IPS DF 6.9 (cell line): ENCODE measurements at places on chromosomes 2 and 18.
A peak's percentile ranks its signal among the peaks of the same experiment; 100 is the strongest.

- no peak for DNase-seq
Observed at GRCh38 chr2:25252291-25253152, 84.1 kb upstream of the POMC start.

DNA sequence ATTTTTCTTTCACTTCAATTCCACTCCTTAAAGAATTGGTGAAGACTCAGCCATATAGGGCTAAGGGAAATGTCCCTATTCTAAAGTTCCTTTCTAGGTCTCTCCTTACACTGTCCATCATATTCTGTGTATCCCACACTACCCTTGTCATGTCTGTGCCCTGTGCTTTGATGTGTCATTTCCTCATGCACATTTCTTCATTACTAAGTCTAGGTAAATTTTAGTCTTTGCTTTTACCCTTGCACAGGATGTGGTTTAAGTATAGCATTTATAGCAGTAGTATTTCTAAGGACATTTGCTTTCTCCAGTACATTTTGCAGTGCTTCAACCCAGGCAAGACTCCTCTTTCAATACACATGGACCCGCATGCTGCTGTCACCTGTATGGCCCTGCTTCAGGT, 221.5 kb upstream of the ACVR2A start:
- no peak for DNase-seq

GRCh38 chr2:47662552-47662951, 120.4 kb upstream of the MSH6 start:
- DNase-seq: peak; percentile 22

DNA sequence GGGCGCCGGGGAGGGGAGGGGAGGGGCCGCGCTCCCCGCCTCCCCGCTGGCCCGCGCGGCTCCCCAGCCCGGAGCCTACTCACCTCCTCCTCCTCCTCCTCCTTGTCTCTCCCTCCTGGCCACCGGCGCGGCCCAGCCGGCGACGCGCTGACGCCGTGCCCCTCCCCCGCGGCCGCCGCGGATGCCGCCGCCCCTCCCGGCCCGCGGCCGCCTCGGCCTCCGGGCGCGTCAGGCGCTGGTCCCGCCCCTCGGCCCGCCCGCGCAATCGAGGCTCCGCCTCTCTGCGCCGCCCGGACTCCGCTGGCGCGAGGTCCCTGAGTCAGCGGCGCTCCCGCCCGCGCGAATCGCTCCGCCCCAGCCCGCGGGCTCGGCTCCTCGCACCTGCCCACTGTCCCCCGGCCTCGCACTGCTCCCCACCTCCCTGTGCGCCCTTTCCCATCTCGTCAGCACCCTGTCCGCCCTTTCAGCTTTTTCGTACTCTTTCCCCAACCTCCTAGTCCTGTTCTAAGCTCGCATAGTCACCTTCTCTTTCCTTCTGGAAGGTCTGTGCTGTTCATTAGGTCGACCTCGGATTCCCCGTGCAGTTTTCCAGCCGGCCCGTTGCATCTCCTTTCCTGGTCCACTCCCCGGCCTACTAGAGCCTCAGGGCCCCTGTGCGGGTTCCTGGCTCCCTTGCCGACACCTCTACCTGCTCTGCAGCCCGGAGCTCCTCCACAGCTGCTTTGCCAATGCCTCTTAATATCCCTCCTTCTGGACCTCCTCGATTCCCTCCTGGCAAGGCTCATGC, 187.4 kb downstream of the ZEB2 start:
- peak; percentile 64 for DNase-seq

GRCh38 chr2:38123911-38124310, 48.0 kb upstream of the CYP1B1 start:
- DNase-seq: no peak

DNA sequence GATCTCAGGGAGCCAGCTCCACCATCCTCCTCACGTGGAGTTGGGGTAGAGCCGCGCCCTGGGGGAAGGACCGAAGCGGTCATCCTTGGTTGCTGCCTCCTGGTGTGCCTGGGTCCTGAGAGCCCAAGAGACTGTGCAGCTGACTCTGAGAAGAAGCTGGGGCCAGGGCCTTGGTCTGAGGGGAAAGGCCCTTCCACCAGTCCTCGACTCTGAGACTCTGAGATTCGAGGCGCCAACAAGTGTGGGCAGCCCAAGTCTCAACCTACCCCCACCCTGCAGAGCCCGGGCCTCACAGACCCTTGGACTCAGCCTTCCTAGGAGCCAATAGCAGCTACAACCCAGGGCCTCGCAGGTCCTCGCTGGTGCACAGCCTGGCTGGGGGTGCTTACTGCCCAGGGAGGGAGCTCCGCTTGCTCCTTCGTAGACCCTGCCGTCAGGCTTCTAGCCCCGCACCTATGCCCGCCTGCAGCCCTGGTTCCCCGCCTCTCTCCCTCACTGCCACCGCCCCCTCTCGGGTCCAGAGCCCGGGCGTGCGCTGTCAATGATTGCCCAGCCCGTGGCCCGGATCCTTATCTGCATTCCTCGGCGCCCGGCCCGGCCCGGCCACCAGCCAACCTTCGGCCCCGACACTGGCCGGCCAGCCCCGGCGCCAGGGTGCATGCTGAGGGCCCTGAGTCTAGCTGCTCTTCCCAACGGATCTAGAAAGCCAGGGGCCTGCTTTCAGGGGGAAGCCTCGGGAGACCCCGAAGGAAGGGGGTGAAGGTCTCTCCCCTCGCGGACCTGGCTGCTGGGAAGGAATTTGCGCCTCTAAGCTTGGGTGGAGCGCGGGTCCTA, 2.0 kb downstream of the IHH start:
- no peak for DNase-seq

GRCh38 chr2:100840519-100840918, 20.6 kb downstream of the NPAS2 start:
- no peak for DNase-seq

- DNase-seq: no peak
Observed at GRCh38 chr2:105261061-105261460, 19.5 kb downstream of the GPR45 start.

- no peak for DNase-seq
Observed at GRCh38 chr2:40173276-40173675, 278.6 kb downstream of the SLC8A1 start.

DNA sequence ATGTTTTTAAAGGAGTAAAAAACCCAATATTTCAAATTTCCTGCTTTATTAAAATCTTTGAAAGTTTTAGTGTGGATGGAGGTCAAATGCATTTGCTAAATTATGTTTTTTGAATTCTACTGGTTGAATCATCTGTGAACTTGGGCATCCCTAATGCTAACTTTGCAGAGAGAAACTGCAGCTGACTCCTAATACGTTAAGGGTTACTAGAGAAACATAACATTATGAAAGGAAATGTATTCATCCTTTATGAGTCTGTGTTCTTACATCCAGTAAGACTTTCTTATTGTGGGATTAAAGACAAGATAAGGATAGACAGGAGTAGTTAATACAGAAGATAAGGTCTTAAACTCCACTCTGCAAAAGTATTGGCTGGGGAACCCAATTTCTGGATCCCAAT, 140.6 kb downstream of the FAM124B start:
- DNase-seq: no peak

GRCh38 chr18:23793051-23793450, 103.8 kb downstream of the LAMA3 start:
- DNase-seq: no peak

GRCh38 chr2:149125031-149125725, 86.7 kb downstream of the LYPD6B start:
- no peak for DNase-seq

DNA sequence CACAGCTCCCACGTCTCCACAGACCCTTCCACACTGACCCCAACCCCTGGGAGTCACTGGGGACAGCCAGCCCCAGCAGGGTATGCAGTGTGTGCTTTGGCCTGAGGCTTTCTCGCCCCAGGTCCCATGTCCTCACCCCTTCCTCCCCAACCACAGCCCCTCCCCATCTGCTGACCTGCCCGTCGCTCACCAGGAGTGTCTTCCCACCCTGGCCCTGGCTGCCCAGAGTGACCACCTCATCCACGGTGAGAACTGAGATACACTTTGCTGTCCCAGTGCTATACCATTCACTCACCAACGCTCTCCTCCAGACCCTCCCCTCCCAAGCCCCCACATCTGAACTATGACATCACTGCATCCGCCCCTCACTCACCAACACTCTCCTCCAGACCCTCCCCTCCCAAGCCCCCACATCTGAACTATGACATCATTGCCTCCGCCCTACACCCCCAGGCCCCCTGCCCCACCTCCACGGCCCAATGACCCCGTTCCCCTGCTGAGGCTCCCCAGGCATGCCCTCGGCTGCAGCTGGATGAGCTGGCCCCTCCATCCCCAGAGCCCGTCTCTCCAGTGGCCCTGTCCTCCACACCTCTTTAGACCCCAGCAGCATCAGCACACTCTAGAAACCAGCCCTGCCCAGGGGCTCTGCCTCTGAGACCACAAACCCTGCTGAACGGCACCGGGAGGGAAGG, 55.2 kb downstream of the ANKMY1 start:
- no peak for DNase-seq

- DNase-seq: no peak
Observed at GRCh38 chr2:221810245-221810644, 238.1 kb upstream of the EPHA4 start.

DNA sequence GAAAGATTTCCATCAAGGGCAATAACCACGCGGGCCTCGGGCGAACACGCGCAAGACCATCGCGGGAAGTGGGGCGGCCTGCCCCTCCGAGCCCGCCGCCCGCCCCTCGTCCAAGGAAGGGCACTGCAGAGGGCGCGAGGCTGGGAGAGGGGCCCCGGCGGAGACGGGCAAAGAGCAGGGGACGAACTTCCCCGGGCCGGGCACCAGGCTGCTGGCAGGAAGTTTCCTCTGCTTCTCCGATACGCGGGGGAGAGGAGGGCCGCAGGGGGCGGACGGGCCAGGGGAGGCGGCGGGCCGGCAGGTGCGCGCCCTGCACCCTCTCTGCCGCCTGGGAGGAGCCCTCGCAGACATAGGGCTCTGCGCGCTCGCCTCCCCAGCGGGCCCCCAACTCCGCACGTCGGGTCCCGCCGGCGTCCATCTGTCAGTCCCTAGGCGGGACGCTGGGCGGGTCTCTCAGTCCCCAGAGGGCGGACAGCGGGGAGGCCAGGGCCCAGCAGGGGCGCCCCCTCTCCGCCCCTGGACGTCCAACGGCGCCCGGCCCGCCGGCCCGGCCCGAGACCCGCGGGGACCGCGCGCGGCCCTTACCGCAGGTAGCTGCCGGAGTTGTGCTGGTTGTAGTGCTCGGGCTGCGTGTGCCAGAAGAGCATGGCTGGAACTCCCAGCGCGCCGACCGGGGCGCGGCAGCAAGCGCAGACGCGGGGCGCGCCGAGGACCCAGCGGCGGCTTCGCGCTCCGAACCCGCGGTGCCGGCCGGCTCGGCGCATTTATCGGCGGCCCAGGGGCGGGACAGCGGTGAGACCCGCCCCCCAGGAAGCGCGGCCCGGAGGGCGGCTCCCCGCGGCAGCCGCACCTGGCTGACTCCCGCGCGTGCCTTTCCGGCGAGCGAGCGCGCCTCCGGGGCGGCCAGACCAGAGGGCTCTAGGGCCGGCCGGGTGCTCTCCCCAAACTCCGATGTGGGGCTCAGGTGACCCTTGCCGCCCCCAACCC, at the start of gene TFCP2L1:
Gene TFCP2L1, minus strand, starts transcription at position 740 of the 987 bp plus-strand sequence. Its CDS starts 93 bp downstream, at position 647.
- DNase-seq: peak; percentile 20
